ENCODE measurements at places on chromosomes 6 and 20. TPM values are rescaled to one million over a fixed set of nuclear protein-coding genes. Genes with fewer than 3 reads are reported as not detected.

Gene RSPH3
- total RNA-seq: 21.5 TPM

Gene GPR6
- total RNA-seq: not detected

Gene SLC22A16
- not detected for total RNA-seq

DNA sequence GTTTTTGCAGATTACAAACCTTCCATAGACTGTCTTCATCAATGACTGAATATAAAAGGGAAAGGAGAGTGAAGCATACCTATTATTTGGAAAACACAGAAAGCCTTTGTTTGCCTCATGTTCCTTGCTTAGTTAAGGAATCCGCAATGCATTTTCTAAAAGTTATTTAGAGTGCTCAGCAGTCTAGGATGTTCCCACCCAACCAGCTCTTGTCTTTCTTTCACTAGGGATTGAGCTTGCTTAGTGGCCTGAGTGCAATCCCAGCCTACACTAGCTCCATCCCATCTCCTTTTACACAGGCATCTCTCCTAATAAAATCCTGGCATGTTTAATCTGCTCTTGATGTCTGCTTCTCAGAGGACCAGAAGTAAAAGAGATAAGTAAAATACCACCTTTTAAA, 850.5 kb upstream of the GJE1 start:
- H3K4me1 ChIP-seq: no peaks in the 10 kb centered on the region
- no peak overlapping the region for H3K4me3 ChIP-seq
- no peaks in the 10 kb centered on the region for H3K36me3 ChIP-seq
- no peak for DNase-seq
- H3K27ac ChIP-seq: no peak overlapping the region

DNA sequence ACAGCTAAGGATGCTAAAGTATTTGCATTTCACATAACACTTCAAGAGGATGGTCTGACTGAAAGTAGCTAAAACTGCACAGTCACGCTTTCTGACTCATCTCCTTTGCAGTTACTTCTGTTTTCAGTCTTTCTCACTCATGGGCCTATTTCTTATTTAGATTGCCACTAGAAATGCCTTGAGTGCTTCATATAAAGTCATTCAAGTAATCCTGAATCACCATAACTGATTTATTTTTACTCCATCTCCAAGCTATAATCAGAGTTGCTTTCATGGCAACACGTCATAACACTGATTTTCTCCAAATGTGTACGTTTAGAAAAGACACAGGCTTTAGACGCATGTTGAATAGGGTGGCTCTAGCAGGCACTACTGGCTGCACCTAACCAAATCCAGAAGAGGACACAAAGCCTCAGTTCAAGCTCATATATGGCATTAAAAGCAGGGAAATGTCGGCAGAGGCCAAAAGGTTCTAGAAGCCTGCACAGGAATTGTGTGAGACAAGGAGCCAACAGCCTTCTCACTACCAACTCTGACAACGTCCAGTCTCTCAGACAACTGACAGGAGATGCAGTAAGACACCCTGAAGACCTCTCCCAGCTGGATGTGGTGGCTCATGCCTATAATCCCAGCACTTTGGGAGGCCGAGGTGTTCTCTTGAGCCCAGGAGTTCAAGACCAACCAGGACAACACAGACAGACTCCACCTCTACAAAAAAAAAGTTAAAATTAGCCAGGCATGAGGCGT, 64.1 kb upstream of the BEND6 start:
- no peaks in the 10 kb centered on the region for H3K36me3 ChIP-seq
- H3K4me1 ChIP-seq: peaks cover 13% of the 10 kb centered on the region
- no peak overlapping the region for H3K4me3 ChIP-seq
- peak overlapping the region; percentile 73 for H3K27ac ChIP-seq

DNA sequence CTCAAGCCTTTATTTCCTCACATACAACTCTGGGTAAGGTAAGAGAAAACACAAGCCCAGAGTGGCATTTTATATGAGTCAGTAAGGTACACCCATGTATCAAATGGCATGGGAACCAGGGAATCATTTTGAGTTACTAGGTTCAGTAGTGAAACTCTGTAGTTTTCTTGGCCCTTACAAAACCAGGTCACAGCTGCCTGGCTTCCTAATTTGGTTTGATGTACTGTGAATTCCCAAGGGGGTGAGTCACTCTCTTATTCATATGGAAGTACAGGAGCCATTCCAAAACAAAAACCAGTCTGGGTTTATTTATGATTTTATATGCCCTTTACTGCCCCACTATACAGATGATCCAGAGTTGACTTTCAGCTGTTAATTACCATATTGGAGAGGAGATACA, 70.7 kb downstream of the PDE7B start:
- H3K27ac ChIP-seq: peak overlapping the region; percentile 58
- H3K27me3 ChIP-seq: no peaks in the 10 kb centered on the region
- no peak overlapping the region for H3K4me3 ChIP-seq
- H3K36me3 ChIP-seq: no peaks in the 10 kb centered on the region
- peaks cover 22% of the 10 kb centered on the region for H3K4me1 ChIP-seq

DNA sequence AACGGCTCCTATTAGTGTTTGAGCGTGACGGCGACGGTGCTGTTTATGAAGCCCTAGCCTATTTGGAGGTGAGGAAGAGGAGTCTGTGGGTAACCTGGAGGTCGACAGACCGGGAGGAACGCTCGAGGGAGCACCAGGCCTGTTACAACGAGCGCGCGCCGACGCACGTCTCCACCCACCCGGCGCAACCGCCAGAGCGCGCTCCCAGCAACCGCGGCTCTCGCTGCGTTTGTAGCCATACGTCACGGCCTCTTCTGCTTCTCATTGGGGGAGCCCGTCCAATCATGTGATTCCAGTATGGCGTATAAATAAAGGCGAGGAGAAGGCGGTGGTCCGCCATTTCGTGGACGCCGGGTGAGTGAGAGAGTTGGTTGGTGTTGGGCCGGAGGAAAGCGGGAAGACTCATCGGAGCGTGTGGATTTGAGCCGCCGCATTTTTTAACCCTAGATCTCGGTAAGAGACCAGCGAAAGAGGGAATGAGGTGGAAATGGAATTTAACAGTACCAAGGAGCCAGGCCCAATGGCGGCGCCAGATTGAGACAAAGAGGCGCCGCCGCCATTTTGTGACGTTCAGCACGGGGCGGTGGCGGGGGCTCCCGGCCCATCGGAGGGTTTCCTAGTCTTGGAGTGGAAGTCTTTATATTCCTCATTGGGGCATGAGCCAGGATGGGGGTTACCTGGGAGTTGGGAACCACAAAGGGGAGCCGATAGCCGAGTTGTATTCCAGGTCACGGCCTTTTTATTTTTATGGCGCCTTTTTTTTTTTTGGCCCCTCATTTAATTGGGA, at the start of gene SRSF3:
TSS of gene SRSF3 (plus strand) at position 334 of the 787 bp plus-strand sequence. CDS start 2,401 bp downstream, outside the sequence.
- H3K4me1 ChIP-seq: peaks cover 43% of the 10 kb centered on the region
- peak within 1 kb of the TSS; percentile 97 for H3K27ac ChIP-seq
- H3K36me3 ChIP-seq: peaks cover 28% of the 10 kb centered on the region
- DNase-seq: peak; percentile 99

- H3K4me1 ChIP-seq: peaks cover 5% of the 10 kb centered on the region
- peaks cover 22% of the 10 kb centered on the region for H3K36me3 ChIP-seq
- no peaks in the 10 kb centered on the region for H3K27me3 ChIP-seq
- H3K4me3 ChIP-seq: no peak overlapping the region
- H3K27ac ChIP-seq: no peak overlapping the region
These were observed 16.9 kb upstream of the SNAI1 start for GRCh38 chr20:49965781-49966305.

- no peak overlapping the region for H3K4me3 ChIP-seq
- H3K36me3 ChIP-seq: no peaks in the 10 kb centered on the region
These were observed 142.2 kb upstream of the MAP3K7 start for GRCh38 chr6:90729057-90729456.
